ENCODE measurements at places on chromosomes 1 and 21. TPM values are rescaled to one million over a fixed set of nuclear protein-coding genes. Genes with fewer than 3 reads are reported as not detected.

- no peaks in the 10 kb centered on the region for H3K36me3 ChIP-seq
- H3K27me3 ChIP-seq: no peaks in the 10 kb centered on the region
Observed at GRCh38 chr1:160862203-160863060, at the start of gene CD244. Gene CD244 (minus strand): TSS chr1:160862887. CDS start chr1:160862677, 210 bp downstream.

- no peak overlapping the region for H3K27ac ChIP-seq
- no peaks in the 10 kb centered on the region for H3K36me3 ChIP-seq
- no peaks in the 10 kb centered on the region for H3K27me3 ChIP-seq
- no peaks in the 10 kb centered on the region for H3K4me1 ChIP-seq
- H3K4me3 ChIP-seq: no peak overlapping the region
- DNase-seq: no peak
Observed at GRCh38 chr1:99704356-99704816, 58.5 kb downstream of the PALMD start.

DNA sequence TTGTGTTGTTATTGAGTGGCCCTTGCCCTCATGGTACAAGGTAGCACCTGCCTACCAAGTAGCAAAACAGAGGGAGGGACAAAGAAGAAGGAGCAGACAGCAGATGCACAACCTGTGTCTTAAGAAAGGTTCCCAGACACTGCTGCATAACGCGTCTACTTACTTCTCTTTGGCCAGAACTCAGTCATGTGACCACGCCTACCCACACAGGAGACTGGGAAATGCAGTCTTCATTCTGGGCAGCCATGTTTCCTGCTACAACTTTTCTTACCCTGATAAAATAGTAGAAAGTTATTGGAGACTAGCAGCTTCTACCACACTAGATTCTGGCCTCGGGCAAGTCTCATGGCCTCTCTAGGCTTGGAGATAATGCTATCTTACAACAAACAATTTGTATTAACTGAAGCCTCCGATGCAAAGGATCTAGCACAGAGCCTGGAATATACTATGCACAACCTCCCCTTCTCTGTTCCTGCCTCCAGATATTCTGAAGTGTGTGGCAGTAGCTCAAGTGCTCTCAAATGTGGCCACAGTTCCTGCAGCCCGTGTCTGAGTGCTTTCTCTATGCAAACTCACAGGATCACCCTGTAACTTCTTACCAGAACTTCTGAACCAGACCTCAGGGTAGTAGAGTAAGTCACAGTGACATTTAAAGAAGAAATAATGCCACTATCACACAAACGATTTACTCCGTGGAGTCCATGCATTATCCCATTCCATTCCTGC, 34.1 kb upstream of the BTG2 start:
- H3K4me1 ChIP-seq: peaks cover 6% of the 10 kb centered on the region
- no peaks in the 10 kb centered on the region for H3K27me3 ChIP-seq
- H3K36me3 ChIP-seq: no peaks in the 10 kb centered on the region
- DNase-seq: no peak
- no peak overlapping the region for H3K4me3 ChIP-seq

DNA sequence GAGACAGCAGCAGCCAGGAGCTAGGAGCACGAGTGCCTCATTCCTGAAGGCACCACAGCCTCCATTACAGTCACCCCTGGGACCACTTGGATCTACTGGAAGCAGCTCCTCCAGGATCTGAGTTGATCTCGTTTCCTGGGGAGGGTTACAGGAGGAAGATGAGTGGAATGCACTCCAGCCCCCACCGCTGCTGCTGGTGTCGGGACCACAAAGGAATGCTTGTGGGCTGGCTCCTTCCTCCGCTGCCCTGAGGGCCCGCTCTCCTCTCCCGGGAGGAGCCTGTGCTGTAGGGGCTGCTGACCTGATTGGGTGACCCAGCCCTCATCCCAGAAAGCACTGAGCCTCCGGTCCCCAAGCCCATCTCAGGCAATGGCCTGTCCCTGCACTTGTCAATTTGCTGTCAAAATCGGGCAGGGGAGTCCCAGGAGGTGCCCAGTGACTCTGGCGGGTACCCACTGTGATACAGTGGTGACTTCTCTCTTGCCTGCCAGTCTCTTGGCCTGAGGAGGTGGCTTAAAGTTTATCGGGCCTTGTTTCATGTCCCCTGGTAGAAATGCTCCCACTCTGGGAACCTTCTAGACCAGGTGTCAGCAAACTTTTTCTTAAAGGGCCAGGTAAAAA, 23.1 kb downstream of the IL10RB start:
- no peaks in the 10 kb centered on the region for H3K27me3 ChIP-seq
- H3K36me3 ChIP-seq: no peaks in the 10 kb centered on the region
- no peak overlapping the region for H3K4me3 ChIP-seq
- no peaks in the 10 kb centered on the region for H3K4me1 ChIP-seq
- no peak for DNase-seq
- no peak overlapping the region for H3K27ac ChIP-seq

GRCh38 chr1:221756830-221757551, 15.1 kb upstream of the DUSP10 start:
- DNase-seq: no peak
- no peaks in the 10 kb centered on the region for H3K36me3 ChIP-seq
- no peaks in the 10 kb centered on the region for H3K27me3 ChIP-seq

- no peaks in the 10 kb centered on the region for H3K4me1 ChIP-seq
- no peak overlapping the region for H3K4me3 ChIP-seq
- no peaks in the 10 kb centered on the region for H3K27me3 ChIP-seq
- no peaks in the 10 kb centered on the region for H3K36me3 ChIP-seq
Observed at GRCh38 chr1:182972829-182973228, 19.9 kb upstream of the SHCBP1L start.

DNA sequence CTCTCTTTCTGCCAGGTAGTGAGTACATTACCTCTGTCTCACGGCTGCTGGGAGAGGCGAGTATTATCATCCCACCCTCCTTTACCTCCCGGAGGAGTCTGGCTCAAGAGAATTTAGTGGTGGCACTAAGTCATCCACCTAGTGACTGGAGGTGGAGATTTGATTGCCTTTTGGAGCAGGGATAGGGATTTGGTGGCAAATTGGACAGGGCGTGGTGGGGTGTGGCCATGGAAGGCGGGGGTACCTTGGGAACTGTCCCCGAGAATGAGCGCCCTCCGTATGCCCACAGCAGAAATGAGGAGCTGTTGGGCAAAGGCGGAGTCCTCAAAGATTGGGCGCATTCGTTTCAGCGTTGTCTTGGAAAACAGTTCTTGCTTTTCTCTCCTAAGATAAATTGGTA, 32.1 kb upstream of the HMGN1 start:
- no peak for DNase-seq
- H3K27me3 ChIP-seq: no peaks in the 10 kb centered on the region
- H3K4me3 ChIP-seq: peak overlapping the region; percentile 82
- H3K36me3 ChIP-seq: no peaks in the 10 kb centered on the region

GRCh38 chr1:24779689-24780464, 34.6 kb downstream of the CLIC4 start:
- H3K4me1 ChIP-seq: no peaks in the 10 kb centered on the region
- H3K27ac ChIP-seq: no peak overlapping the region
- no peak for DNase-seq

DNA sequence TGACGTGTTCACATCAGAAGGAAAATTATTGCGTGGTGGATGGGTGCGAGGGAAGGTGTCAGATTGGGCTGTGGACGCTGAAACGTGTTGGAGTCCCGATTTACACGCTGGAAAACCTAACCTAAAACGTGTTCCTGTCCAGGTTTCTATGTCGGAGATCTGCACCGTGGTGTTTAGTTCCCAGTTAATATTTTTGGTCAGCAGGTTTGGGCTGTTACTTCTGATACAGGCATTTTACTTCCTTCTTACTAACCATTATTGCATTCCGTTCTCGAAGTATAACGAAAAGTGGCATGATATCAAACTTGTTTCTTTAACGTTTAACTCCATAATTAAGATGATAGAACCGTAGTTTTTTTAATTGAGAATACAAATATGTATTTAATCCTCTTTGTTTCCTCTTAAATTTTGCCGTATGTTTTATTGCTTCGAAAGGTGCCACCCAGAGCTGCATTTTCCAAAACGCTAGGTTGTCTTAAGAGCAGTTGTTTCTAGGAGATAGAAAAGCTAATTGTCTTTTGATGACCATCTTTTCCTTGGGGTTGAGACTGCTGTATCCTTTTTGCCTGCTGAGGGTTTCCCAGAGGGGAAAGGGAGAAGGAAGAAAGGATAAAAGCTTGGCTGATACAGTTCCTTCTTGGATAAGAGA, 1.3 kb downstream of the ADARB1 start:
- no peaks in the 10 kb centered on the region for H3K27me3 ChIP-seq
- H3K4me3 ChIP-seq: peak overlapping the region; percentile 53
- no peak for DNase-seq
- H3K27ac ChIP-seq: peak overlapping the region; percentile 29
- H3K36me3 ChIP-seq: no peaks in the 10 kb centered on the region

- H3K4me3 ChIP-seq: no peak overlapping the region
- no peaks in the 10 kb centered on the region for H3K36me3 ChIP-seq
- no peak overlapping the region for H3K27ac ChIP-seq
- no peaks in the 10 kb centered on the region for H3K27me3 ChIP-seq
Observed at GRCh38 chr1:240794046-240794843, 182.3 kb upstream of the GREM2 start.

SFN gene
- total RNA-seq: 188 TPM

MYOG gene
- not detected for total RNA-seq

FAM72D gene
- total RNA-seq: 12.8 TPM

Data from Panc1 (cell line).